M059J (cell line): ENCODE measurements at places on chromosomes 1 and 21. TPM values are rescaled to one million over a fixed set of nuclear protein-coding genes. Genes with fewer than 3 reads are reported as not detected.

The PLA2G2F gene
- total RNA-seq, result not detected in 2 replicates

- no peak for DNase-seq
Measured at GRCh38 chr1:109712321-109712864, 342 bp downstream of the GSTM5 start.

The AKR7A3 gene
- 0.37 TPM in 1 of 2 replicates, not detected in the other for total RNA-seq

The CHI3L2 gene
- 0.15 and 0.37 TPM in 2 replicates for total RNA-seq
